NCI-H2081 treated with DMSO at 0.1 percent for 48 hours (cell line): ENCODE measurements at places on chromosomes 1 and 21.

DNA sequence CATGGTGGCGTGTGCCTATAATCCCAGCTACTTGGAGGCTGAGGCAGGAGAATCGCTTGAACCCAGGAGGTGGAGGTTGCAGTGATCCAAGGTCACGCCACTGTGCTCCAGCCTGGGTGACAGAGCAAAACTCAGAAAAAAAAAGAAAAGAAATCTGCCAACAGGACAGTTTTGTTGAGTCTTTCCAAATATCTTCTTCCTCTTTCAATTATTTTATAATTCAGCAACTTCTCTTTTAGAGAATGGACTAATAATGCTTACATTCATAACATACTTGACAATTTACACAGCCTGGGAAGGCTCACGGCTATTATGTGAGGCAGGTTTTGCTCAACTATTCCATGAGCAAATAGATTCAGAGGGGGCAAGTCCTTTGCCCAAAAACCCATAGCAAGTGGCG is 18.1 kb downstream of the CNR2 start:
- no peak for DNase-seq

DNA sequence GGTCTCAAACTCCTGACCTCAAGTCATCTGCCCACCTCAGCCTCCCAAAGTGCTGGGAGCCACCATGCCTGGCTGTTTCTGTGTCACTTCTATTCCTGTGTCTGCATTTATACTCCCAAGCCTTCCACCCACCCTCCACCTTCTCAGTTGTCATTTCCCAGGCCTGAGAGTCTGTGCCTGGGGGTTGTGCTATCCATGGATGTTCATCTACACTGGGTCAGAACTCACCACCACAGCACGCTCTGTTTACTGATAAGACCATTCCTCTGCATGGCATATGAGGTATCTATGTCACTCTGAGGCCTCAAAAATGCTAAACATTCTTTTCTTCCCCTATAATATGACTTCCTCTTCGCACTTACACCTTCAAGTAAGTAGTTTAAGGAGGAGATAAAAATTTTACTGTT is 6.1 kb downstream of the NENF start:
- no peak for DNase-seq

GRCh38 chr1:166978821-166979220 is 3.5 kb upstream of the ILDR2 start:
- DNase-seq = no peak

DNA sequence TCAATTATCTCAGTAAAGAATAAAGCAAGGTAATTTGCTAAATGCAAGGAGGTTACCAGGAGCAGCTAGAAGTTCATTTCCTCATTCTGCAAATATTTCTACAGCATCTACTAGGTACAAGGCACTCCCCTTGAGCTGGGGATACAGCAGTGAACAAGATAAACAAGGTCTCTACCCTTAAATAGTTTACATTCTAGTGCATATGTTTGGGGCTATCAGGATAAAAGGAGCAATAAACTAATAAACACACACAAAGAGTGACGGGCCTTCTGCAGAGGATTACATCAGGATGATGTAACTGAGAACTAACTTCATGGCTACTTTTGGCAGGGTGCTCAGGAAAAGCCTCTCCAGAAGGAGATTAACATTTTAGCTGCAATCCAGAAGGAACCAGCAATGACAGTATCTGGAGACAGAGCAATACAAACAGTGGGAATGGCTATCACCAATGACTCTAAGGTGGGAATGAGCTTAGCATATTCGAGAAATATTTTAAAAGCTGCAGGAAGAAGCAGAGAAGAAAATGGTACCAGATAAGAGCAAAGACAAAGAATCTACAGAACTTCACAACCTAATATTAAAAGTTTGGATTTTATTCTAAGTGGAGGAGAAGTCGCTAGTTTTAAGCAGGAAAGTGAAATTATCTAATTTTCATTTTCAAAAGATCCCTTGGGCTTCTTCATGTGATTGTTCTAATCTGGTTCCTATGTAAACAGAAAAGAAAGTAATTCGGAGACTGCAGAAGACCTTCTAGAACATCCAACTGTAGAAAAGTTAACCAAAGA is 25.8 kb downstream of the TP53BP2 start:
- DNase-seq = no peak

GRCh38 chr1:107326824-107327445 is 186.1 kb downstream of the NTNG1 start:
- no peak for DNase-seq

DNA sequence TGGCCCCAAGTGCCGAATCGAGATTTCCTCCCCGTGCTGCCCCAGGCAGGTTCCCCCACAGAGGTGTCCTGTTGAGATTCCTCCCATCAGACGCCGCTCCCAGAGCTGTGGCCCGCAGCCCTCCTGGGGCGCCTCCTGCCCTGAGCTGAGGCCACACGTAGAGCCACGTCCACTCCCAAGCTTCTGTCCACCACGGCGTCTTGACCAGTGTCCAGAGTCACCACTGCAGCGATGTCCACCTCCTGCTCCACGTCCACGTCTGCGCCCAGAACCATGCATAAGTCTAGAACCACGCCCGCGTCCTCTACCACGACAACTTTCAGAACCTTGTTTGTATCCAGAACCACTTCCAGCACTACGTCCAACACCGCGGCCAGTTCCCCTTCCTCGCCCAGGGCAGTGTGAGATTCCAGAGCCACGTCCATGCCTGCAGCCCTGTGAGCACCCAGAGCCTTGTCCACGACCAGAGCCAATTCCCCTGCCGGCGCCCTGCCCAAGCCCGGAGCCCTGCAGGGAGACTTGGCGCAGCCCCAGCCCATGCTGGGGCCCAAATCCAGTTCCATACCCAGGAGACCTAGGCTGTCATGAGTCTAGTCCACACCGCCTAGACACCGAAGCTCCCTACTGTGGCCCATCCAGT is 2.8 kb downstream of the KPRP start:
- no peak for DNase-seq

DNA sequence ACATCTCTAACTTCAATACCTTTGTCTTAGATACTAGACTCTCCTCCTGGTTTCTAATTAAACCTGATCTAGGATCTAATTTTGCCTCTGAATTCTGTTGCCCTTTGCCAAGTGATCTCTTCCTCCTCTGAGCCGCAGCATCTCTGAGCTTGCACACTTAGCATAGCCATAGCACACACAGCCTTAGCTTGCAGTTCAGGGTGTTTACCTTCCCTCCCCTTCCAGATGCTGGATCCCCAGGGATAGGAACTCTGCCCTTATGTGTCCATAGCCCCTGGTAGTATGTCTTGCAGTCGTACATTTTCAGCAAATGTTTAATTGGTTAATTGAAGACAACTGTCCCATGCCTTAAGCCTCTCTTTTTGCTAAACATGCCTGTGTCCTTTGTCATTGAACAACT is 30.3 kb downstream of the SELL start:
- DNase-seq = no peak

- DNase-seq = no peak
These were observed 738.8 kb downstream of the PTPRU start for GRCh38 chr1:29975036-29975694.

- no peak for DNase-seq
These were observed 50.8 kb upstream of the SLC22A15 start for GRCh38 chr1:115925467-115925866.

DNA sequence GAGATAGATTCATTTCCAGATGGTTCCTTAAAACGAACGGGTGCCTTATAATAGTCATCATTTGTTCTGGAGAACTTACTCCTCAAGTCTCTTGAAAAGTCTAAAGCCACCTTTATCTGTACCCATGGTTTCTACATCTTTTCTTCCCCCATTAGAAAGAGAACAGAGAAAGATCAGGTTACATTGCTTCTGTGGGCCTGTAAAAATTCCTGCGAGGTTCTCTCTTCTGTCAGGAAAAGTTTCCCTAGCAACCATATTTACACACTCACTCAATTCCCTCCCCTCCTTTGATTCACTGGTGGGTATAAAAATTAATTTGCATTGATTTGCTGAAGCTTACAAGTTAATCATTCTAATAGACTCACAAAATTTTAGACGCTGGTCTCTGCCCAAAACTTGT is 6.7 kb downstream of the PHC2 start:
- no peak for DNase-seq

DNA sequence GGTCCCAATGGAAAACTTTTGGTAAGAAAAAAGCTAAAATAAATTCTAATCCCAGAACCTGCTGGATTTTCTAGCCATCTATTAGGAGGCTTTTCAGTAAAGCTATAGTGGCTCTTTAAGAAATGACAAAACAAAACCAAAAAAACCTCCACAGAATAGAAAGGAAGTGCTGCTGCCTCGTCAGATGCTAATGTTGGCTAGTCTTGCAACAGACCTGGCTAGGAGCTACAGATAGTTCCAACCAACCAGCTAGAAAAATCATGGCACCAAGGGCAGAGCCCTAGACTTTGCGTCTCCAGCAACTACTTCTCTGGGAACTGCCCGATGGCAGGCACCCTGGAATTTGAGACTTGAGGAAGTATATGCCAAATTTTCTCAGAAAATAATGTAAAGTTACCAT is 7.6 kb downstream of the CD101 start:
- no peak for DNase-seq

- no peak for DNase-seq
These were observed 20.4 kb downstream of the ARHGEF19 start for GRCh38 chr1:16191916-16192546.

- DNase-seq = no peak
These were observed 46.4 kb downstream of the KCND3 start for GRCh38 chr1:111943066-111943465.

DNA sequence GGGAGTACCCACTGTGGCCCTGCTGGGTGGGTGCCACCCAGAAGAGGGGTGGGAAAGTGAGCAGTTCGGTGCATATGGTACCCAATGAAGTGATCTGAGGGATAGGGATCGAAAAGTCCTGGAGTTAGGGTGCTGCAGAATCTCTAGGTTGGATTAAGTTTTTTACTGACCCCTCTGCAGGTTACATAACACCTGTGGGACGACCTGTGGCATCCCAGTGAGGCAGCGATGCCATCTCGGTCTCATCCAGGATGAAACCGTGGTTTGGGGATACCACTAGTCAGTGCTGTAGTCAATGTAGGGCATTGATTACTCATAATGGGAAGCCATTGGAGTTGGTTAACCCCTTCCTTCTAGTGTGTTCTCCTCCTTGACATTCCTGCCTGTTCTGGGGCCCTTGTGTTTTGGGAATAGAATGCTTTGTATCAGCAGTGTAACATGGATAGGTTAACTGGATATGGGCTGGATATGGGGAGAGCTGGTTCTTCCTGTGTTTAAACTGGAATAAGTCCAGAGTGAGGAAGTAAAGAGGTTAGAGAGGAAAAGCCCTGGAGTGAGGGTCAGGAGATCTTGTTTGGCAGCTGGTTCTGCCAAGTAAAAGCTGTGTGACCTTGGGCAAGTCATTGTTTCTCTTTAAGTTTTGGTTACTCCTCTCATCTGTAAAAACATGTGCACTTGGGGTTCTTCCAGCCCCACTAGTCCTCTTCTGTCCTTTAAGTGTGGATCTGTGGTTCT is 42.8 kb upstream of the ATF3 start:
- no peak for DNase-seq

DNA sequence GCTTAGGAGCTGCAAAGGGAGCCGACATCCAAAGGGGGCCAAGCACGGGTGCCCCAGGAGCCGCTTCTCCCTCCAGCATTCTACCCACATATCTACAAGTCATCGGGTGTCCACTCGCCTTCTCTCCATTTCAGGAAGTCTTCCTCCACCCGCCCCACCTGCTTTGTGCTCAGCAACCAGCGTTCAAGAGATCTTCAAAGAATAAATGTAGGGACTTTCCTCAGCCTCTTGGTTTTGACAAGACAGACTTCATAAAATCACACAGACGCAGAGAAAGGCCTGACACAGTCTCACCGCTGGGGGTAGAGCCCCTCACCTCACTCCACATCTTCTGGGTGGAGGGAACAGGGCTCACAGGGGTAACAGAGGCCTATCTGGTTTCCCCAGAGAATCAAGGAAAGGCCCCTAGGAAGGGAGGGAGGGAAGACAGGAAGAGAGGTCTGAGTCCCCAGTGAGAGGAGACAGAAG is 49.5 kb downstream of the SSBP3 start:
- no peak for DNase-seq
